ENCODE measurements at places on chromosomes 1 and 21. TPM values are rescaled to one million over a fixed set of nuclear protein-coding genes. Genes with fewer than 3 reads are reported as not detected.
A peak's percentile ranks its signal among the peaks of the same experiment; 100 is the strongest.

Gene VASH2
- total RNA-seq, result 8.7 TPM

Gene OR10J1
- total RNA-seq, result not detected

DNA sequence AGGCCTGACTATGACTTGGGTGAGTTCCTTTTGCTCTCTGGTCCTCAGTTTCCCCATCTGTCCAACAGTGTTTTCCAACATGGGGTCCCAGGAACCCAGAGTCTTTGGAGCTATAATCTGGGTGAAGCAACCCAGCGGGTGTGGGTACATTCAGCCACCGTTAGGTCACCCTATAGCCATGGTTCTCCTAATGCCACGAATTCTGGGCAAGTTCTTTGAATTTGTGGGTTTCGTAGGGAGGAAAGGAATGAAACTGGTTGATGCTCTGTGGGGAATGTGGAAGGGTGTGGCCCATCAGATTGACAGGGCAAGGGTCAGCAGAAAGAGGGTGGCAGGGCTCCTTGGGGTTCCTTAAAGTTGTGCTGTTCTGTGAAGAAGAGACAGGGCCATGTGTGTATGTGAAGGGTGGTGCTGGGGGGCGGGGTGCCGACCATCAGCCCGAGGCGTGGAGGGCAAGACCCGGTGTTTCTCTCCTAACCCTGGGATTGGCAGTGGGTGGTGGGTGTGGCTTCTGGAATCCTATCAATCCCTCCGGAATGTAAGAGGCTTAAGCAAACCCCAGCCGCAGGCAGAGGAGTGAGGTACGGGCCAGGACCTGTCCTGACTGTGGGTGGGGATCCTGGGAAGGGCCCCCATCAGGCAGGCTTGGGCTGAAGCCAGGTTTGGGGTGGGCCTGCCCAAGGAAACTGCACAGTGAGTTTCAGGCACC is 35.5 kb upstream of the ZNF362 start:
- H3K4me1 ChIP-seq, result peaks cover 12% of the 10 kb centered on the region
- H3K4me3 ChIP-seq, result no peak overlapping the region
- H3K27me3 ChIP-seq, result no peaks in the 10 kb centered on the region
- no peaks in the 10 kb centered on the region for H3K36me3 ChIP-seq

- peaks cover 5% of the 10 kb centered on the region for H3K36me3 ChIP-seq
- no peaks in the 10 kb centered on the region for H3K4me1 ChIP-seq
- H3K27me3 ChIP-seq, result no peaks in the 10 kb centered on the region
- no peak overlapping the region for H3K4me3 ChIP-seq
- H3K27ac ChIP-seq, result no peak overlapping the region
- DNase-seq, result no peak
Measured at GRCh38 chr1:35369922-35370671, 101.6 kb downstream of the ZMYM4 start.

GRCh38 chr1:115545791-115546733 is 95.7 kb upstream of the VANGL1 start:
- peak; percentile 13 for DNase-seq
- H3K27ac ChIP-seq, result no peak overlapping the region
- no peaks in the 10 kb centered on the region for H3K36me3 ChIP-seq
- peaks cover 2% of the 10 kb centered on the region for H3K27me3 ChIP-seq

GRCh38 chr1:33986390-33987095 is 122.7 kb downstream of the HMGB4 start:
- no peak overlapping the region for H3K4me3 ChIP-seq
- DNase-seq, result no peak
- no peak overlapping the region for H3K27ac ChIP-seq
- peaks cover 19% of the 10 kb centered on the region for H3K27me3 ChIP-seq

DNA sequence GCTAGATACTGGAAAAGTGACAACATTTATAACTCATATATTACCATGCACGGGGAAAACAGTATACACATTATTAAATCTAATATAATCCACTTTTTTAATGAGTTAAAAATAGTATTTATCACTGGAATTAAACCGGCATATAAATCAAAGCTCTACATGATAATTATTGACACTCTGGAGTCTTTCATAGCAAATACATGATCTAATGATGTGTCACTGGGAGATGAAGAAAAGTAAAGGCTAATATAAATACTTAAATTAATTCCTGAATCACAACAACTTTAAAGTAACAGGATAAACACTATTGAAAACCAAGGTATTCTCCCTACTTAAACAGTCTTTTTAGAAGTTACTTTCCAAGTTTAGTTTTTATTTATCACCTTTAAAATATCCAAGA is 52.4 kb upstream of the ASPM start:
- peak overlapping the region; percentile 98 for H3K4me3 ChIP-seq
- no peak overlapping the region for H3K27ac ChIP-seq
- no peak for DNase-seq

- H3K27ac ChIP-seq, result no peak overlapping the region
- H3K4me1 ChIP-seq, result peaks cover 9% of the 10 kb centered on the region
- no peak for DNase-seq
- H3K36me3 ChIP-seq, result no peaks in the 10 kb centered on the region
- no peaks in the 10 kb centered on the region for H3K27me3 ChIP-seq
Measured at GRCh38 chr1:108823632-108824031, 33.3 kb downstream of the AKNAD1 start.

DNA sequence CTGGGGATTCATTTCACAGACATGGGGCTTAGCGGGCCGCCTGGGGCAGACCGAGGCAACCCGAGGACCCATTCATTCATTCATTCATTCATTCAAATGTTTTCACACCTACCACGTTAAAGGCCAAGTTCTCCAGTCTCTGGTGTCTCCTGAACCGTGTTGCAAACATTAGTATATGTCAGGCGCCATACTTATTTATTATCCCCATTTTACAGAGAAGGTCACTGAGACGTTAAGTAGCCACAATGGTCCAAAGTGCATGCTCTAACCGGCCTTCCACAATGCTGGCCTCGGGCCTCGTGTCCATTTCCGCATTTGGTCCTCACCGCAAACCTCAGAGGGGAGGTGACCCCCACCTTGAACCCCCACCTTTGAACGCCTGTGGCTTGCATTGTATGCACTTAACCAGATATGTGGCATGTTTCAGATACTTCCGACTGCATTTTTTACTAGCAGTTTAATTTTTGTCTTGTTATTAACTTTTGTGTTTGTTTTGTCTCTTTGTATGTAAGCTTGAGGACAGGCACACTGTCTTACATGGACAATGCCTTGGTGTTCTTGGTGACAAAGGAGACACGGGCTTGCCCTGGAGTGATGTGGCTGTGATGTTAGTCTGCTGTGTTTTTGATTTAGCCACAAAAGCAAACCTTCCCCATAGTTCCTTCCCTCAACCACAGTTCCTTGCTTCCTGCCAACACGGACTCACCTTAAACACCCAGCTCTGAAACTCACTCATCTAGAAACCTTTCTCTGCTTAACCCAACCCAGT is 1.2 kb upstream of the IFFO2 start:
- no peaks in the 10 kb centered on the region for H3K36me3 ChIP-seq
- H3K27me3 ChIP-seq, result peaks cover 50% of the 10 kb centered on the region
- DNase-seq, result no peak
- no peak overlapping the region for H3K27ac ChIP-seq
- H3K4me3 ChIP-seq, result peak overlapping the region; percentile 83

DNA sequence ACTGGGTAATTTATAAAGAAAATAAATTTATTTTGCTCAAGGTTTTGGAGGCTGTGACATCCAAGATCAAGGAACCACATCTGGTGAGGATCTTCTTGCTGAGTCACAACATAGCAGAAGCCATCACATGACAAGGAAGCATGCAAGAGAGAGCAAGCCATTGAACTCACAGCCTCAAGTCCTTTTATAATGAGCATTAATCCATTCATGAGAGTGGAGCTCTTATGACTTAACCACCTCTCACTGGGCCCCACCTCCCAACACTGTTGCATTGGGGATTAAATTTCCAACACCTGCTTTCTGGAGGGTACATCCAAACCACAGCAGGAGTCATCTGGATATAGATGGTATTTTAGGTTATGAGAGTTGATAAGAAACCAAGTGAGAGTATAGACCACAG is 20.6 kb upstream of the EGLN1 start:
- no peaks in the 10 kb centered on the region for H3K36me3 ChIP-seq
- peaks cover 3% of the 10 kb centered on the region for H3K27me3 ChIP-seq
- H3K4me1 ChIP-seq, result no peaks in the 10 kb centered on the region
- H3K4me3 ChIP-seq, result no peak overlapping the region
- H3K27ac ChIP-seq, result no peak overlapping the region
- DNase-seq, result no peak

DNA sequence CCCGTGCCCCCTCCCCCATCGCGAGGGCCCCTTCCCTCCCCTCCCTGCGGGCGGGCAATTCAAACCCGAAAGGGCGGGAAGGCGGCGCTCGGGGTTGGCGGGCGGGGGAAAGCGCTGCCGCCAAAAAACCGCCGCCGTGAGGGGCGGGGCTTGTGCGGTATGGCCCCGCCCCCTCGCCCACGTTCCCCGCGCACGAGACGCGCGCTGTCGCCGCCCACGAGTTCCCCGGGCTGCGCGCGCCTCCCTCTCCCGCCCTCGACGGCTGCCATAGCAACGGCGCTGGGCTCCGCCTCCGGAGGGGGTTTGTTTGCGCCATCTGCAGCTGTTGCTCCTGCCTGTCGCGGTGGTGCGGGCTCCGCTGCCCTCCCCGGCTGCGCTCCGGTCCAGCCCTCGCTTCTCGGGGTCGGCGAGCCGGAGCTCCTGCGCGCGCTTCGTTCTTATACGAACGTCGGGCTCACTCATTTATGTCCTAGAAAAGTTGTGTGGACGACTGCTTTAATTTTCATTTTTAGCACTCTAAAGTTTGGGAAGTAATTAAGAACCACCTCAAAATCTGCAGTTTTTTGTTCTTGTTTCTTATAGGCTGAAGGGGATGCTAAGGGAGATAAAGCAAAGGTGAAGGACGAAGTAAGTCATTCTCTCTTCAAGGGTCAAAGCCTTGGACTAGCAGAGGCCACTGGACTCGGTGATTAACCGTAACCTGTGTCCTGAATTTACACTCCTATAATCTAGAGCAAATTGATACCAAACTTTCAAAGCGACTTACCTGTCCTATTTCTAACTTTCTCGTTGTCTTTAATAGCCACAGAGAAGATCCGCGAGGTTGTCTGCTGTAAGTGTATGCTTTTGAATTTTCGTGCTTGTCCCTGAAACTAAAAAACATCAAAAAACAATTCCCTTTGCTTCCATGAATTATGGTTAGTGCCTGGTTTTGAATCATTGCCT is 933 bp downstream of the HMGN2 start:
- peaks cover 33% of the 10 kb centered on the region for H3K36me3 ChIP-seq
- H3K27ac ChIP-seq, result peak overlapping the region; percentile 88
- DNase-seq, result peak; percentile 83
- peaks cover 72% of the 10 kb centered on the region for H3K4me1 ChIP-seq
- peak overlapping the region; percentile 96 for H3K4me3 ChIP-seq

DNA sequence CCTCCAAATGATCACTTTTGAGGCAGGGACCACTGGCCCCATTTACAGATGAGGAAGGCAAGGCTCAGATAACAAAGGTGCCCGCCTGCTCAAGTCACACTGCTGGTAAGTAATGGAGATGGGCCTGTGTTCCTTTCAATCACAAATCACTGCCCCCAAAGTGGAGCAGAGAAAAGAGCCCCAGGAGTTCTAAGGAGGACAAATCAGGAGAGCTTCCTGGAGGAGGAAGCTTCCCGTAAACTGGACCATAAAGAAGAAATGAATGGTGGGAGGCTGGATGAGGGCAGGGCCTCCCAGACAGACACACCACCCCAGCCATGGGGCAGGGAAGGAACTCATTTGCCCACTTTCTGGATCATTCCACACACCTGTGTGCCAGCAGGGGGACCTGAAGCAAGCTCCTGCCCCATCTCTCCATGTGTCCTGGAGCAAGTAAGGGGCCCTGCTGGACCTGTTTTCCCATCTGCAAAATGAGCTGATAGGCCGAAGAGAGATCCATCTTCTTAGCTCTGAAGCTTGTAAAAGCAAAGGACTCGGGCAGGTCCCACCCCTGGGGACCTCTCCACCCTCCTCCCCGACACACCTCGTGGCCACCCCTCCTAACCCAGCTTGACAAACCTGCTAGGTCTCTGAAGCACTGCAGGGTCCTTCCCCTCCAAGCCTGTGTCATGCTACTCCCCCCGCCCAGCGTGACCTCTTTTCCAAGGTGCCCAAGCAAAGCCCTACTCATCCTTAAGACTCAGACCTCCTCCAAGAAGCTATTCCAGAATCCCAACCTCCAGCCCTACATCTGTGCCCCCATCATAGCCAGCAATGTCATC is 5.5 kb downstream of the LAPTM5 start:
- H3K4me1 ChIP-seq, result peaks cover 39% of the 10 kb centered on the region
- no peaks in the 10 kb centered on the region for H3K36me3 ChIP-seq
- H3K27me3 ChIP-seq, result no peaks in the 10 kb centered on the region
- H3K27ac ChIP-seq, result no peak overlapping the region

DNA sequence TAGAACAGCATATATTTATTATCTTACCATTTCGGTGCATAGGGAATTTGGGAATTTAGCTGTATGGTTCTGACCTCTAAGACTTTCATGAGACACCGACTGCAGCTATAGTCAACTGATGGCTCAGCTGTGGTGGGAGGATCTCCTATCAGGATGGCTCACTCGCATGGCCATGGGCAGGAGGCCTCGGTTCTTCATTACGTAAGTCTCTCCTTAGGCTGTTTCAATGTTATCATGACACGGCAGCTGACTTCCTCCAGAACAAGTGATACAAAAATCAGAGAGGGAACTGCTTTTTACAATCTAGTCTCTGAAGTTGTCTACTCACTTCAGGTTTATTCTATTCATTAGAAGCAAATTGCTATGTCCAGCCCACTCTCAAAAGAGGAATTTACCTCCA is 13.3 kb upstream of the CAPN8 start:
- H3K4me1 ChIP-seq, result no peaks in the 10 kb centered on the region
- H3K27me3 ChIP-seq, result peaks cover 16% of the 10 kb centered on the region
- H3K4me3 ChIP-seq, result no peak overlapping the region
- H3K36me3 ChIP-seq, result peaks cover 4% of the 10 kb centered on the region
- H3K27ac ChIP-seq, result no peak overlapping the region
